ENCODE measurements at places on chromosomes 5 and 9. TPM values are rescaled to one million over a fixed set of nuclear protein-coding genes. Genes with fewer than 3 reads are reported as not detected.

DNA sequence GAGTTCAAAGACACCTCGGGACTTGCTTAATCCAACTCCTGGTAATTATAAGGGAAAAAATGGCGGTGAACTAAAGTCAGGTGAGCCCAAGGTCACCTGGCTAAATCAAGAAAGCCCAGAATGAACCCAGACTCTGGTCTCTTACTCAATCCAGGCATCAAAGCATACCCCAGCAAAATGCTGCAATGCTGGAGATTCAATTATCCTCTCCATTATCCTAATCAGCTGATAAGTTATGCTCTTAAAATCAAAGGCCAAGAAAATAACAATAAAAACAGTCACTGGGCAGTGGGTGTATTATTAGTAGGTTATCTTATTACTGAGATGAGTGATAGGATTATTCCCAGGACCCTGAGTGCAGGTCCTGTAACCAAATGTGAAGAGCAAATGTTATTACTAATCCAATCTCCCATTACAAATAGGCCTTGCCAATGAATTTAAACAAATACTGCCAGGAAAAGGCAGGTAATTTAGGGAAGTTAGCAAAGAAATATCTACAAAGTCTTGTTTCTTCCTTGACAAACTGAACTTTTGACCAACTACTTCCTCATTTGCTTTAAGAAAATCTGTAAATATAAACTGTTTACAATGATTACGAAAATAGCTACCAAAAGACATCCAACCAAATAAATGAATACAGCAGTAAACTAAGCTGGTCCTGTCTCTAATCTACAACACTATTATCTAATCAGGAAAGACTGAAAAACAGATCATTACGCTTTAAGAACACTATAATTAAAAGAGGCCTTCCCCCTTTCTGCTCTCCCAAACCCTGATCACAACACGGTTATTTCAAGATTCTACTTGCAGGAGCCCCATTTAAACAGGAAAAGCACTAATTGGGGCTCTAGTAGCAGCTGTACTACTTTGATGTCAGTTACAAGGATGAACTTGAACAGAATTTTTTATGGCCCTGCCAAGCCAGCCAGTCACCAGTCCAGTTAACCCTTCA is 103.2 kb downstream of the MED27 start:
- DNase-seq = no peak
- no peaks in the 10 kb centered on the region for H3K27me3 ChIP-seq
- H3K4me3 ChIP-seq = no peak overlapping the region

DNA sequence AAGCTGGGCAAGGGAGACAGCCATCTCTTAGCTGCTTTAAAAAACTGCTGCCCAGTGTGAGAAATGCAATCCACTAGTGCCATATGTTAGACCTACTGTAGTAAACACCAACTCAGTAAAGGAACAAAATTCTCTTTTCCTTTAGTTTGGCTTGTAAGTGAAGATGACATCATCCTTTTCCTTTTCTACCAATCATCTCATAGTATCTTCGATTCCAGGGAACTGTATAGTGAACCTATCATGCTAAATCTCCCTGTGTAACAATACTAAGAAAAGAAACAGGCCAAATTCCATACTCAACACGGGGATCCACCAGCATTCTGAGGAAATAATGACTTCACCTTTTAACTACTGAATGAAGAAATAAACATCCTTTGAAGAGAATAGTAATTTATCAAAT is 100.1 kb downstream of the RAPGEF6 start:
- H3K36me3 ChIP-seq = no peaks in the 10 kb centered on the region
- H3K27ac ChIP-seq = no peak overlapping the region
- H3K4me3 ChIP-seq = no peak overlapping the region

- H3K4me1 ChIP-seq = no peaks in the 10 kb centered on the region
- H3K27me3 ChIP-seq = peaks cover 3% of the 10 kb centered on the region
- no peaks in the 10 kb centered on the region for H3K36me3 ChIP-seq
- no peak overlapping the region for H3K4me3 ChIP-seq
- H3K27ac ChIP-seq = no peak overlapping the region
Measured at GRCh38 chr5:156835905-156836304, 14.2 kb upstream of the PPP1R2B start.

The SPINK6 gene
- total RNA-seq = not detected

The ANKRD31 gene
- 0.39 TPM for total RNA-seq

DNA sequence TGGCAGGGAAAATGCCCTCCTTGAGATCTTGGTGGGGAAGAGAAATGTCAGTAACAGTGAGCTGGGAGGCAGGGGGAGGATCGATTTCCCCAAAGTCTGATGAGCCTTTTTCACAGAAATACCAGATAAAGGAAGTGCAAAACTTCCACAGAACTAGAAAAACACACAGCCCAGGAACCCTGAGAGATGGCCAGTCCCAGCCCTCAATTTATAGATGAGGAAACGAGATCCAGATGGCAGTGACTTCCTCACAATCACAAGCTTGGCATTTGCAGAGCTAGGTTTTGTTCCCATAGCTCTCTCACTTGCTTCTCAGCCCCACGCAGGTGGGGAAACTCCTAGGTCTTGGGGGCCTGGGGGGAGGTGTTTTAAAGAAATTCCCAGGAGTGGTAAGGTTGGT is 3.8 kb upstream of the GGTA1 start:
- peaks cover 24% of the 10 kb centered on the region for H3K4me1 ChIP-seq
- no peaks in the 10 kb centered on the region for H3K36me3 ChIP-seq
- no peak for DNase-seq

DNA sequence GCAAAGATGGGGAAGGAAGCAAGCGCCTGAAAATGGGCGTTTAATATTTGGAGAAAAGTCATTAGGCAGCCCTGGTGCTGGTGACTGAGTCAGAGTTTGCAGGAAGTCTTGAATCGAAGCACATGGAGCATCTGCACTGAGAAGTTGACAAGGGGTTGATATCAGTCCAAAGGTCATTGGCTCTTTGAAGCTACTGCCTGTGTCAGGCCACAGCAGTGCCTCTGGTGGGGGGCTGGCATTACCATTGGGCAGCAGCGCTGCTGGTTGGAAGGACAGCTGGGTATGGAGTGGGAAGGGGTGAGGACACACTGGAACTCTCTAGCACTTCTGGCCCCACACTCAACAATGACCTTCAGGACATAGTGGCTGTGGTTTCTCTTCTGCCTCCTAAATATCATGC is 150.4 kb upstream of the ERCC6L2 start:
- no peak overlapping the region for H3K4me3 ChIP-seq
- H3K27me3 ChIP-seq = no peaks in the 10 kb centered on the region
- H3K4me1 ChIP-seq = peaks cover 32% of the 10 kb centered on the region
- H3K36me3 ChIP-seq = peaks cover 5% of the 10 kb centered on the region

DNA sequence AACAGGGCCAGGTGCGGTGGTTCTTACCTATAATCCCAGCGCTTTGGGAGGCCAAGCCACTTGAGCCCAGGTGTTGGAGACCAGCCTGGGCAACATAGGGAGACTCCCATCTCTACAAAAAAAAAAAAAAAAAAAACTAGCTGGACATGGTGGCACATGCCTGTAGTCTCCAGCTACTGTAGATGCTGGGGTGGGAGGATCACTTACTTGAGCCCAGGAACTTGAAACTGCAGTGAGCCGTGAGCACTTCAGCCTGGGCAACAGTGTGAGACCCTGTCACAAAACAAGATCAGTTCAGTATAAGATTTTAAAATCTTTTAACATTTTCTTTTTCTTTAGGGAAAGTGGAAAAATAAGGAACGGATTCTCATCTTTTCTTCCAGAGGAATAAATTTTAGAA is 2.5 kb downstream of the BRIX1 start:
- no peak overlapping the region for H3K4me3 ChIP-seq
- H3K4me1 ChIP-seq = peaks cover 29% of the 10 kb centered on the region
- peaks cover 6% of the 10 kb centered on the region for H3K36me3 ChIP-seq
- H3K27ac ChIP-seq = no peak overlapping the region
- no peak for DNase-seq

DNA sequence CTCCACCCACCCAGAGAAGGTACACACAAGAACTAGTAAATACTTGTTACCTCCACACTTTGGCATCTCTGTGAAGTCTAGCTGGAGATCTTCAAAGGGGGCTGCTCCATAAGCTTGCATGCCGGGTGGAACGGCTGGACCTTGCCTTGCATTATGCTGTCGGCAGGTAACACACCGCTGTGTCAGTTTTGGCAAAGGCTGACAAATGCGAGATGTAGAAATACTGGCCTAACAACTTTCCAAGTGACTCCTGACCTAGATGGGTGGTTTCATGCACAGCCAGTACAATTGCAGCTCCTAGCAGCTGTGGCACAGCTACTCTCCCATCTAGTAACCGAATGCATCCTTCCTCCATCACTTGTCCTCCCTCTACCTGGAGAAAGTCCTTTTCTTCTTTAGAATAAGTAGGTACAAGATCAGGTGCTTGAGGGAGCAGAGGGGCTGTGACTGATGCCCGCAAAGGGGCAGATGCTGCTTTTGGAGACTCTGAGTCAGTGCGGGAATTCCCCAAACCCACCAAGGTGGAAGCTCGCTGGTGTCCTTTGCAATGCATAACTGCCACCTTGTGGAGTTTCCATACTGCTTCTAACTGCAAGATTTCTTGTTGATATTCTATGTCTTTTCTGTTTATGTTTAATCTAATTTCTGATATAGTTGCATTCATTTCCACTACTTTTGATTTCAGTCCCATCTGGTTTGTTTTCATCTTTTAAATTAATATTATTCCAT is 78.4 kb downstream of the TMEM161B start:
- DNase-seq = no peak
- no peak overlapping the region for H3K4me3 ChIP-seq
- H3K4me1 ChIP-seq = no peaks in the 10 kb centered on the region
- H3K36me3 ChIP-seq = peaks cover 64% of the 10 kb centered on the region

The LHX3 gene
- not detected for total RNA-seq

All from neural crest cell (in vitro differentiated cells).